ENCODE measurements at places on chromosomes 2 and 18.

- DNase-seq, result no peak
Measured at GRCh38 chr2:133344849-133345248, 223.4 kb downstream of the NCKAP5 start.

GRCh38 chr2:27890146-27890923 lies at the start of the genes BABAM2 and RBKS:
Gene BABAM2, plus strand, starts transcription at chr2:27890729. Its CDS starts 3,828 bp downstream, at chr2:27894557.
Gene RBKS, minus strand, starts transcription at chr2:27890387. Its CDS starts 42 bp downstream, at chr2:27890345.
- DNase-seq, result peak; percentile 91

DNA sequence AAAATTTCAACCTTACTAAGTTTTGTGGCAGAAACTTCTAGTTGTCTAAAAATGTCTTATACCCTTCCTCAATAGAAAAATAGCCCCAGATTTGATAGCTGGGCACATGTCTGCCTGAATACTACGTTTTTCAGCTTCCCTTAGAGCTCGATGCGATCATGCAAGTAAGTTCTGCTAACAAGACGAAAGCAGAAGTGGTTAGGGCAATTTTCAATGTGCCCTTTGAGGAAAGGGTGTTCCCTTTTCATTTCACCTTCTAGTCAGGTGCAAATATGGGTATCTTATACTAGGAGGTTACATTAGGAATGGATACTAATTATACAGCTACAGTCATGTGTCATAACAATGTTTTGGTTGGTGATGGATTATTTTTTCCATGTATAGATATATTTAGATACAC lies 1572.1 kb upstream of the LRRTM1 start:
- no peak for DNase-seq

DNA sequence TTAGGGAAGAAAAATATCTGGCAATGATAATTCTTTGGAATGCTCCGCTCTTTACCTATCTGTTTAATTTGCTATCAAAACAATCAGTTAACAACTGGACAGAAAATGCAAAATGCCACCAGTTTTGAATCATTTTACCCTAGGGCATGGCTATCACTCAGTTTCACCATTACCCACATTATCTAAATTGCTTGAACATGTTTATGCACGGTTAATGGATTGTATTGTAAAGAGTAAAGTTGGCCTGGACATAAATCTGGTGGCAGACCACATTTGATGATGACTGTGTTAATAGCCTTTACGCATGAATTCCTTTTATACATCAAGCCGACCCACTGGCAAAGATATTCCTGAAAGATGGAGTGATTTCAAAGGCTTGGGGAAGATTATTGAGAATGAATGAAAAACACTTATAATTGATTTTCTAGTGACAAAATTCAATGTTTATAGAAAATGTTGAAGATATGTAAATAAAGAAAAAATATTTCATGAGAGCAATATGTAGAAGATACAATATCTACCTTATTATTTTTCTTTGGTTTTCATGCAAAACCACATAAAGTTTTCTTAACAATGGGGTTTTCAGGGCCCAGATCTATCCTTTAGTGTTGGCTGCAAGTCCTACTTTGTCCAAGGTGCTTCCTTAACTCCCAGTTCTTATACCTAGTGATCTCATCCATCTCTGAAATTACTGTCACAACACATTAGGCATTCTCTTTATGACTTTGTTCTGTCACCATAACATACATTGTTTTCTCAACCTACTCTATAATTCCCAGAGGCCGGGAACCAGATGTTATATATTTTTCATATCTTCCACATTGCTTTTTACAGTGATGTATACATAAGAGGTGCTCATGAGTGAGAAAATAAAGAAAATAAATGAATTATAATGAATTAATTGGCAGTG lies 265.1 kb downstream of the RIT2 start:
- DNase-seq, result no peak

DNA sequence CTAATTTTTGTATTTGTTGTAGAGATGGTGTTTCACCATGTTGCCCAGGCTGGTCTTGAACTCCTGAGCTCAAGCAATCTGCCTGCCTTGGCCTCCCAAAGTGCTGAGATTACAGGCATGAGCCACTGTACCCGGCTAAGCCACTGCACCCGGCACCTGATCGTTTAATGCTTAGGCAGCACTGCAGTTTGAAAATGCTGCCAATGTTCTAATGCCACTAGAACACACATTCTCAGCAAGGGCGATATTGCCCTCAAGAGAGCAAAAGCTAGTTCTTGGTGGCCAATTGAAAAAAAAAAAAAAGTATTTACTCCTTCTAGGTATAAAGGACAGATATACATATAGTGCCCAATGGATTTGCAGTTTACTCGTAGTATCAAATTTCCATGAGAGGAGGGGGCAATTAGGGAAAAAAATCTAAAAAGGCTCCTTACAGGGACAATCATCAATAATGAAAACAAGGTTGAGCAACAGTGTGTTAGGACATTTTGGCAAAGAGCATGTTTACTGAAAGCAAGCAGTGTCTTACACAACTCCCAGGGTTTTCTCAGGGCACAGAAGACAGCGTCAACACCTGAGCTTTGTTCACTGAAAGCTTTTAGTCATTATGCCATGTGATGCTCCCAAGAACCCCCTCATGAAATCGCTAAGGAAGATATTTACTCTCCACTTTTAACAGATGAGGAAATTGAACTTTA lies 199.9 kb upstream of the PKDCC start:
- DNase-seq, result no peak

Data from right hindlimb (tissue), 1 donor.